Endothelial cell (in vitro differentiated cells): ENCODE measurements at places on chromosomes 3 and 15.

- no peak for DNase-seq
Observed at GRCh38 chr3:108554229-108554628, 35.0 kb downstream of the CIP2A start.

- no peak for DNase-seq
Observed at GRCh38 chr3:42398080-42398479, 12.3 kb downstream of the LYZL4 start.

GRCh38 chr15:63163217-63163616 is 5.9 kb upstream of the RPS27L start:
- no peak for DNase-seq

- DNase-seq, result no peak
Observed at GRCh38 chr3:16084887-16085286, 89.6 kb upstream of the GALNT15 start.

GRCh38 chr3:7172996-7173395 is 312.1 kb downstream of the GRM7 start:
- DNase-seq, result no peak

DNA sequence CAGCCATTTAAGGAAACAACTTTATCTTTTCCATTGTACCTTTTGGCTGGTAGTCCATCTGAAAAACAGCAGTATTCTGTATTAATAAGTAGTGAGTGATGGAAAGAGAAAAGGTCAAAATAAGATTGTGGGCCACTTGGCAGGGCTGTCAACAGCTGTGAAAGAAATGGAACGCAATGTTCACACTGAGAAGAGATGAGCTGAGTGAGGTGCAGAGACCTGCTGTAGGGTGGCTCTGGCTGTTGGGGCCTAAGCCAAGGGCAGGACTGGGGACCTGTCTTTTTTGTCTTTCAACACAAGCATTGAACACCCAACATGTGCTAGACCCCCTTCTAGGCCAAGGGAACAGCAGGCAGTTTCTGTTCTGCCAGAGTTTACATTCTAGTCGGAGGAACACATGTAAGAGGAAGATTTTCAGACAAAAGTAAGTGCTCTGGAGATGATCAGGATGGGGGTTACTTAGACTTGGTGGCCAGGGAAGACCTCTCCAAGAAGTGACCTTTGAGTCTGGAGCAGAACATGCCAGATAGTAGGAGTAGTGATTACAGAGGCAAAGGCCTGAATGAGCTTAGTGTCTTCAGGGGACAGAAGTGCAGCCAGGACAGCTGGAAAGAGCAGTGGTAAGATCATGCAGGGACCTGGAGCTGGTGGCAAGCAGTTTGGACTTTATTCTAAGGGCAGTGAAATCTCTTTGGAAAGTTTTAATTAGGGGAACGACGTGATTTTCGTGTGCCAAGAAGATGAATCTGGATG is 29.6 kb downstream of the TSEN2 start:
- no peak for DNase-seq

GRCh38 chr15:64275934-64276333 is 80.0 kb downstream of the CSNK1G1 start:
- DNase-seq, result no peak
